ENCODE measurements at places on chromosomes 5 and 9. TPM values are rescaled to one million over a fixed set of nuclear protein-coding genes. Genes with fewer than 3 reads are reported as not detected.

NSD1 gene
- total RNA-seq = 60.6 TPM

MARCHF3 gene
- 0.61 TPM for total RNA-seq

C8G gene
- 0.77 TPM for total RNA-seq

SLC6A7 gene
- not detected for total RNA-seq

PTPRD gene
- 55.9 TPM for total RNA-seq

ANKRD31 gene
- total RNA-seq = 0.66 TPM

PTPN3 gene
- total RNA-seq = 12.4 TPM

PHF24 gene
- 0.12 TPM for total RNA-seq

PRPF4 gene
- total RNA-seq = 38.6 TPM

NOXA1 gene
- total RNA-seq = 7.3 TPM

RNF183 gene
- 1.5 TPM for total RNA-seq

IRGM gene
- 0.19 TPM for total RNA-seq

HSDL2 gene
- total RNA-seq = 134 TPM

SCGB3A2 gene
- not detected for total RNA-seq

TMEM171 gene
- 0.86 TPM for total RNA-seq

FRRS1L gene
- total RNA-seq = 0.30 TPM
